ENCODE measurements at places on chromosomes 2 and 18.

DNA sequence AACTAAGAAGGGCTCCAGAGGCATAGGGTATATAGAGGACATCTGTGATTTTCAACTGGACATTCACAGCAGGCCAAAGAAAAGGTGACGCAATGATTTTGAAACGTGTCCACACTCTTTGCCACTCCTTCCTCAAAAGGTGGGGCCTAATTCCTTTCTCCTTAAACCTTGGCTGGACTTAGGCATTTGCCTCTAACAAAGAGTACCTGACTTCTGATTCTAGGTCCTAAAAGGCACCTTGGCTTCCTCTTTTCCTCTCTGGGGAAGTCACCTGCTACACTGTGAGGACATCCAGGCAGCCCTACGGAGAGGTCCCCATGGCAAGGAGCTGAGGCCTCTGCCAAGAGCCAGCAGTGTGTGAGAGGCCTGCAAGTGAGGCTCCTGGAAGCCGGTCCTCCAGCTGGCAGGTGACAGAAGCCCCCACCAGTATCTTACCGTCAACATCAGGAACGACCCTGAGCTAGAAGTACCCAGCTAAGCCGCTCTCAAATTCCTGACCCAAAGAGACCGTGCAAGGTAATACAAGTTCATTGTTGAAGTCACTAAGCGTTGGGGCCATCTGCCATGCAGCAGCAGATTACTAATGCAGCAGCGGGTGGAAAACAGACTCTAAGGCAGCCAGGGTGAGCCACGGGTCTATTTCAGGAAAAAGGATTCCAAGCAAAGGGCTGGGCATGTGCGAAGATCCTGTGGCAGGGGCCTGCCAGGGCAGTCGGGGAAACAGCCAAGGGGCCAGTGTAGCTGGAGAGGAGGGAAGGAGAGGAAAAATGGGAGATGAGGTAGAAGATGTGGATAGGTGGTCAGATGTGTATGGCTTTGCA lies 7.4 kb upstream of the HES6 start:
- DNase-seq = no peak

DNA sequence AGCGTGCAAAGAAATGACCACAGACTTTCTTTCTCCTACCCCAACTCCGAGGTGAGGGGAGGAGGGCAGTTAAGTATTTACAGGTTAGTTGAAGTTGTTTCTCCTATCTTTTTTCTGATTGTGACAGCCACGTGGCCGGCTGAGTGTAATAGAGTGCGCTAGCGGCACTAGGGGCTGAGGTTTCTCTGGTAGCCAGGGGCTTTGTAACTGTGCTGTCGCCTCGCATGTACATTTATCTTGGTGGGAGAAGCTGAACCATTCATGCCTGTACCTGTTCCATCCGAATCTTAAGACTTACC lies 214.1 kb upstream of the STON1 start:
- peak; percentile 11 for DNase-seq

- no peak for DNase-seq
These were observed 320.4 kb downstream of the LRRTM4 start for GRCh38 chr2:77201755-77202154.

- no peak for DNase-seq
These were observed 77.8 kb downstream of the PDCL3 start for GRCh38 chr2:100640431-100641124.

- DNase-seq = no peak
These were observed 830.2 kb upstream of the SOX11 start for GRCh38 chr2:4862031-4862430.

GRCh38 chr2:164242409-164242808 lies 378.9 kb downstream of the GRB14 start:
- DNase-seq = no peak

GRCh38 chr2:195759877-195760276 lies 102.9 kb downstream of the SLC39A10 start:
- DNase-seq = no peak

GRCh38 chr2:106205488-106205887 lies 11.4 kb upstream of the UXS1 start:
- no peak for DNase-seq

DNA sequence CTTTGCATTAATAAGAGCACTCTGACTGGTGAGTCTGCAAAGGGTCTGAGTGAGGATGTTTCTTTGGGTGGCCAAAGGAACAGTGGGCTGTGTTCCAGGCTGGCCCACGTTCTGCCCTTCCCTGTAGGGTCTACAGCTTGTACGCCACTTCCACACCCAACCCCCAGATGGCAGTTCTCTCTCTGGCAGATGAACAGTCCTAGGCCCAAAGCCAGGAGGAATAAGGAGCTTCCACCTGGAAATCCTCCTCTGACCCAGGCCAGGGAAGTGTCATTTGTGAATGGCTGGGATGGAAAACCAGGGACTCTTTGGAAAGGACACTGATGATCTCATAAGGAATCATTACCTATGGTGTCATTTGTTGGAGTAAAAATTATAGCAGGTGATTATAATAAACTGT lies 6.6 kb downstream of the OTOF start:
- no peak for DNase-seq

- no peak for DNase-seq
These were observed 63.5 kb upstream of the NFE2L2 start for GRCh38 chr2:177328056-177328455.

- no peak for DNase-seq
These were observed 6.4 kb upstream of the SLC8A1 start for GRCh38 chr2:40458271-40458794.

GRCh38 chr2:195632856-195633572 lies 24.0 kb upstream of the SLC39A10 start:
- no peak for DNase-seq

DNA sequence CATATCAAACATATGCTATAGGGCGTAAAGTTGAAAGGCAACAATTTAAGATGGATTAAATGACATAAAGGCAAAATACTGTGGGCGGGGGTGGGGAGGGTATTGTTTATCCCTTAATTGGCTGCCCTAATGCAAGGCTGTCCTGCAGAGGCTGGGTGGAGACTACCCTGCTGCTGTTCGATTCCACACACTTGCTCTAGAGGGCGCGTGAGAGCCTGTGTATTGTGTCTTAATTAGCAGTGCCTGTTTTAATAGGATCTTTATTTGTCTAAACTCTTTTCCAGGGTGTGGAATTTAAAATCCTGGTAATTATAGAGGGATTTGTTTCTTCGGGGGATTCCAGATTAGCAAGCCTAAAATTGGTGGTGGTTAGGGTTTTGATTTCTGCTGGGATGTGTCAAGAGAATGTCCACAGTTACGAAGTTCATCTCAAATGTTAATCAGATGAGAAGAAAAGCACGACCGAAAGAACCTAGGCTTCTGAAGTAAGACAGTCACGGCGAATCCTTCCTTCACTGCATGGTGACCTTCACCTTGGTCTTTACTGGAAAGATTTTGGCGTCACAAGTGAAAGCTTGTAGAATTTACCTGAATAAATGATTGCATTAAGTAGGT lies 103.5 kb upstream of the MAP3K20 start:
- peak; percentile 36 for DNase-seq

DNA sequence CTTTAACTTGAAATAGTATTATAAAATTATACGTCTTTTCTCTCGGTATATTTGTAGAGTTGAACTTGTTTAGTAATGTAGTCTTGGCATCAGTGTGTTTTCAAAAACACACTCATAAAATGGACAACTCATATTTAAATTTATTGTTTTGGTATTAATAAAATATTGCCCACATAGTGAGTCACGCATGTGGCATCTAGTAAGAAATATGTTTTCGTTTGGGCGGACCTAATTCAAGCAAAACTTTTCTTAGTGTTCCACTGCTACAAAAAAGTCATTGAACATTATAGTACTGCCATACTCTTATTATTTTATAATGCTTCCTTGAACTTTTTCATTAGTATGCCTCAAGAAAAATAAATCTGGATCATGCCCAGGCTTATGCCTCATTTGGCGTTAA lies 31.1 kb upstream of the FAM237A start:
- DNase-seq = no peak

DNA sequence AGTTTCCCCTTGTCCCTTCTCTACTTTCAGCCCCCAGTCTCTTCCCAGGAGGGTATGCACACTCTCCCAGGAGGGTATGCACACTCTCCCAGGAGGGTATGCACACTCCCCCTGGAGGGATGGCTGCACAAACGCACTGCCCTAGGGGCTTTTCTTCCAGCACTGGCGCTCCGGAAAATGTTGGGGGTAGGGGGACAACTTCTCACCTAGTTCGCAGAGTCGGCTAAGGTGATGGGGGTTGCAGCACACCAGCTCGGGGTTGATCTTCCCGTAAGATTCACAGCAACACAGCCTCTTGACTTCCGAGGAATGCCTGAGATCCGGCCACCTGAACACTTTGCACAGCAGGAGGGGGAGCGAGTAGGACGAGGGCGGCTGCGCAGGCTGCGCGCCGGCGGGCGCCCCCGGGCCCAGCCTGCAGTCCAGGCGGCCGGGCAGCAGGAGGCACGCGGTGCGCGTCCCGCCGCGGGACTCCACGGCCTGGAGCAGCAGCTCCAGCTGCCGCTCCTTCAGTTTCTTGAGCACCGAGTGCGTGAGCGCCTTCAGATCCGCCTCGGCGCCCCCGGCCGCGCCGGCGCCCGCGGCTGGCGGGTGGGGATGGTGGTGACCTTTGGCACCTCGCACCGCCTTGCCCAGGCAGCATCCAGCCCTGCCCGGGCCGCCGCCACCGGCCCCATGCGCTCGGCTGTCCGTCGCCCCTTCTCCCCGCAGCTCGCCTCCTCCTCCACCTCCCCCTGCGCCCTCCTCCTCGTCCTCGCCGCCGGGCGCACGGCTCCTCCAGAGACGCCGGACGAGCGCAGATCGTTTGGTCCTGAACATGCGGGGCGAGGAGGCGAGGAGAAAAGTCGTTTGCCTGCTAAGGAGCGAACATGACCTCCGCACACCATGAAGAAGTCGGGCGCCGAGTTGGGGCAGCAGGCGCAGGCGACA lies 894 bp downstream of the SMAD7 start:
- DNase-seq = peak; percentile 60

GRCh38 chr2:48235076-48235475 lies 294.9 kb upstream of the STON1 start:
- DNase-seq = no peak

DNA sequence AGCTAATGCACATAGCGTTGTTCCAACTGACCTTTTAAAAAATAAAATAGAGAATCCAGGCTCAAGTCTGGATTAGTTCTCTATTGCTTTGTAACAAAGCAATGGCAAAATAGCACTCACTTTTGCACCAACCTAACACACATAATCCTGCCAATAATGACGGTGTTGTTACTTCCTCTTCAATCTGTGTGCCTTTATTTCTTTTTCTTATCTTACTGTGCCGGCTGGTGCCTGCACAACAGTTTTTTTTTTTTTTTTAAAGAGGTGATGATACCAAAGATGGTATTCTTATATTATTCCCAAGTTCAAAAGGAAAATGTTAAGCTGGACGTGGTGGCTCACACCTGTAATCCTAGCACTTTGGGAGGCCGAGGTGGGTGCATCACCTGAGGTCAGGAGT lies 3.4 kb downstream of the PLB1 start:
- DNase-seq = no peak

DNA sequence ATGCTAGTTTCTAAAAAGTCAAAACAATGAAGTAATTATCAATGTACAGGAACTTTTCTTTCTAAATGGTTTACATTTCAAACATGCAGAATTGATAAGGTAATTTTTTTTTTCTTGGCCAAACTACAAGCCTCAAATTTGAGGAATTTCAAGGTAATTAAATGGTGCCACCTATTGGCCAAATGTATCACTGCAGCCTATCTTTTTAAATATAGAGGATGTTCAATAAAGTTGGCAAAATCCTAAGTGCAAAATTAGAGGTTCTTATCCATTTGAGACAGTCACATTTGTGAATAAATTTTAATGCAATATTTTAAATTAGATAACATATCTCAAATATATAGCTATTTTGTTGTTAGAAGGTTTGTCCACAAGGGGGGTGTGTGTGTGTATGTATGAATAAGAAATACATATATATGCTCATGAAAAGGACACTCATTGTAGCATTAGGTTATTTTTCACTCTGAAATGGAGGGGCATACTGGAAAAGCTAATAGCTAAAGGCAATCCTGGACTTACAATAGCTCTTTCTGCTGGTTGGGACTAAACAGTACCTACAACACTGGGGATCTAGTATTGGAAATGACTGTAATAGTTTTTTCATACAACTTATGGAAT lies 26.2 kb downstream of the MMADHC start:
- DNase-seq = peak; percentile 37

DNA sequence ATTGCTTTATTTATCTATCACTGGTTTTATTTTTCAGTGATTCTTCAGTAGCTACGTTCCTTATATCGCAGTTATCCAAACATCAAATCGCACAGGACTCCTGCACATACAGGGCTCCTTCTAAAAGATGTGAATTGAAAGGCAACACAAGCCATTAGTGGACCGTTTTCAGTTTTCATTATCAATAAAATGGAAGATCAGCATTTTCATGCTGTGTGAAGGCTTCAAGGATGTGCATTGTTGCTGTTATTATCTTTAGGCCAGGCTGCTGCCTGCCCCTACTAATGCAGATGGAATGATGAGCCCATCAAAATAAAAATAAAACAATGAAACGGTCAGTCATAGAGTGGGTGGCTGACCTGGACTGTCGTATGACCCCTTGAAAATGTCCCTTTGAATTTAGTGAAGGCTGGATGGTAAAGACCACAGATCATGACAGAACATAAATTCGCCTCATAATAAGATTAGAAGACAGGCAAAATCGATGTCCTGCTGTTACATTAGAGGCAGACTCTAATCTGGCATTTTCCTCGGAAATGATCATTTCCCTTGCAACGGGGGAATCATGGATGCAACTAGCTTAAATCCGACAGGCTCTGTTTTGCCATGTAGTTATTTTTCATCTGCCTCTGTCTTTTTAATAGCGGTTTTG lies 32.9 kb downstream of the ITGB6 start:
- DNase-seq = no peak

DNA sequence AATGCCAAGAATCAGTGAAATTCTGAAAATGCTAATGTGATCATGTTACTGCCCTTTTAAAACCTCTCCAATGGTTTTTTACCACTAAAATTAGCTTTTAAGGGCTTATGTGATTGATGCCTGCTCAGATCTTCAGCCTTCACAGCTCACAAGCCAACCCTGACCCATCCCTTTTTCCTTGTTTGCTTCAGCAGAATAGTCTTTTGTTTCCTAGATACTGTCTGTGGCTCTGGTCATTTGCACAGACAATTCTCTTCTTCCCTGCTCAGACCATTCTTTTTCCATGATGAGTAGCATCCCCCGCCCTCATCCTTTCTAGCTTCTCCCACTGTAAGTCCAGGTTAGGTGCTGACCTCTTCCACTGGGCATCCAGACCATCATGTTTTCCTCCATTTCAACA lies 164.9 kb upstream of the NT5C1B start:
- DNase-seq = no peak

DNA sequence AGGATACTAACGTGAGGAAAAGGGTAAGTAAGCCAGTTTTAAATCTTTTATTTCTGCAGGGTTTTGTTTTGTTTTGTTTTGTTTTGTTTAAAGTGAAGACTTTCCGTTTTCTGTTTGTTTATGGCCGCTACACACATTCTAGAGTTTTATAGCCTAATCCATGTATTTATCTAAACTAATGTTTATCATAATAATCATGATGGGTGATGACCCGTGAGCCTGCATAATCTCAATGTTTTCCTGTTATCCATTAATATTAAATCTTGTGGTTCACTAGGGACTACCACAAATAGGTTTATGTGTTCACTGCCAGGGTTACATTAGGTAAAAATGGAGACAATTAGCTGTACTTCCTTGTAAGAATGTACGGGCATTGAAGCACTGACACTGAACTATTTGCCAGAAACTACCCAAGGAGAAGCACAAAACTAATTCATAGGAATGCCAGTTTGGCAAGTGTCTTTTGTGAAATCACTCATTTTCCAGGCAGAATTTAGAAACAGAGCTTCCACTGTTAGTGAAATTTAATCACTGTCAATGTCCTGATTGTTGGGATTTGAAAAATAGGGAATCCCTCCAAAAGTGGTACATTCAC lies 574.8 kb downstream of the LRP1B start:
- DNase-seq = no peak
